ENCODE measurements at places on chromosomes 5 and 9.
A peak's percentile ranks its signal among the peaks of the same experiment; 100 is the strongest.

GRCh38 chr5:6359555-6360322, 18.6 kb downstream of the MED10 start:
- no peak for DNase-seq

DNA sequence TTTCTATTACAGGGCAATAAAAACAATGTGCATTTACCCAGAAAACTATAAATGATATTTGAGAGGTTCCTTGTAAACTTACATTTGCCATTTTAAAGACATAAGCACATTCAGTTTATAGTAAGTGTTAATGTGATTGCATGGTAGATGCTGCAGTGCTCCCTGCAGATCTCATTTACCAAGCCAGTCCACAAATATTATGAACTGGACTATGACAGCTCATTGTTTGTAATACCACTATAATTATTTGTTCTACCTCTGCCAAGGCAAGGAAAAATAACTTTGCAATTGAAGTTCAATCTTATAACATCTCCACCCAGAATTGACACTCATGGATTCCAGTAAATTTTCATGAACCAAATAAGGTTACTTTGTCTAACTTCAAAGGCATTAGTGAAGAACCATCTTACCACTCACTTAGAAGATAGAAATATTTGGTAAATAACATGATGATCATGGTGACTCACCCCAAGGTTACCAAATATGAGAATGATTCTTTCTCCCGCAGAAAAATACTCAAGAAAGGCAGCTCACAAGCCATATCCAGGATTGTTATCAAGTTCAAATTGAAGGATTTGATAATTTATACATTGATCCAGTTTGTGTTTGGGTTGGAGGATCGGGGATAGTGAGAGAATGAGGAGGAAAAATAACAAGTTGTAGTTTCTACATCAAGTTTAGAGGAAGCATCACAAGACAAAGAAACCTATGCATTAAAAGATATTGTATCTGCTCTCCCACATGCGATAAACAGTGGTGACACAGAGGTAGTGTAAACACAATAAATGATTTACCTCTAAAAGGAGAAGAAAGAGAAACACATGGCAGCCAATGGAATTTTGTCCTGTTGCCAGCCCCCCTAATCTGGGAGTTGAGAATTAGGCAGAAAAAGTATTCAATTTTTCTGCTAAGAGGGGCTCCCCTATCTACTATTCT, 29.5 kb downstream of the CDH9 start:
- DNase-seq: no peak

GRCh38 chr5:137619191-137619870, 116.6 kb downstream of the KLHL3 start:
- DNase-seq: no peak

DNA sequence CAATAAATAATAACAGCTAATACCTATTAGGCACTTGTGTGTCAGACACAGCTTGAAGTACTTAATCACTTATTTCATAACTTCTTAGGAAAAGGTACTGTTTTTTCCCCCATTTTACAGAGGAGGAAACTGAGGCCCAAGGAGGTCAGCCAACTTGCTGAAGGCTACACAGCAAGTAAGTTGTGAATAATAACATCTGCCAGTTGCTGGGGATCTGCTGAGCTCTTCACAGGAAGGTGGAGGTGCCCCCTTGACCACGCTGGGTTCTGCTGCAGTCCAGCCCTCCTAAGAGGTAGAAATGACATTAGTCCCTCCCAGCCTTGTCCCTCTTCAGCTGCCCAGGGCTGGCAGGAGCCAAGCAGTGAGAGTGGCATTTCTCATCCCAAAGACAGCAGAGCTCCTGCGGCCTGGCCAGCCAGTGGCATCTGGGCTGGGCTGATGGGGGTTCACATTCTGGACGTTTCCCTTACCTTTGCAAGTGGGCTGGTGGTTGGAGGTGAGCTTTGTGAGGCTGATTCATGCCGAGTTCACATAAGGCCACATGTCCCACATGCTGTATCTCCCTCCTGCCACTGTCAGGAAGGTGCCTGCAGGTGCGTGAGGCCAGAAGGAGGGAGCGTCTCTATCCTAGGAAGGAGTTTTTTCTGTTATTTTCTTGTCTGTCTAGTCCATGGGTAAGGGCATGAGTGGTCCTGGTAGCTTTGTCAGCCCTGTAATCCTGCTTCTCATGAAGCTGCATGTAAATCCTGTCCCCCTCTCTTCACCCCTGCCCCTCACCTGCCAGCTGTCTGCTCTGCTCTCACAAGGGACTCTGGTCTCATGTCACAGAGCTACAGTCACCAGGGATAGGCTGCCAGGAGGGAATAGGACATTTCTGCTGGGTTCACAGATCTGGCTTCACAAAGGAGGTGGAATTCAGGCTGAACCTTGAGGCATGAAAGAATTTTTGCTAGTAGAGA, 171.7 kb downstream of the MACROH2A1 start:
- no peak for DNase-seq

DNA sequence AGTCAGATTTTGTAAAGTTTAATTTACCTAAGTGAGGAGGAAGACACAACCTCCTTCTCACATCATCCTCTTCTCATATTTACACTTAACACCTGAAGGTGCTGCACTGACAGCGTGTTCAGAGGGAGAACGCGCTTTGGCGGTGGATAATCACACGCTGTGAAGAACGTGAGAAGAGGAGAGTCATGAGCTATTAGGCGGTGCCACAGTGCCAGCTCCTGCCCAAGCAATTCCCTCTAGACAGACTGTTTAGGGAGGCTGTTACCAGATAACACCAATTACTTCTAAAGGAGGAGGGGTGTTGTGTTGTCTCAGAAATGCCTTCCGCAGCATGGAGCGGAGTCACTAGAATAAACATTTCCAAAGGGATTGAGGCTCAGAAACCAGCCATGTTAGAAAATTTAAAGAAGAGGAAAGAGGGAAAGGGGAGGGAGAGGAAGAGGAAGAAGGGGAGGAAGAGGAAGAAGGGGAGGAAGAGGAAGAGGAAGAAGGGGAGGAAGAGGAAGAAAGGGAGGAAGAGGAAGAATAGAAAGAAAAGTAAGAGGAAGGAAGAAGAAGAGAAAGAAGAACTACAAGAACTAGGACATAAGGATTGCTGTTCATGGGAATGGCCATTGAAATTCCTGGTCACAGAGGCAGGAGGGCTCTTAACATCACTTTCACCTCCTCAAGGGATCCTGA, 37.3 kb upstream of the WWC1 start:
- no peak for DNase-seq

- no peak for DNase-seq
These were observed 102.7 kb upstream of the STARD4 start for GRCh38 chr5:111615054-111615453.

DNA sequence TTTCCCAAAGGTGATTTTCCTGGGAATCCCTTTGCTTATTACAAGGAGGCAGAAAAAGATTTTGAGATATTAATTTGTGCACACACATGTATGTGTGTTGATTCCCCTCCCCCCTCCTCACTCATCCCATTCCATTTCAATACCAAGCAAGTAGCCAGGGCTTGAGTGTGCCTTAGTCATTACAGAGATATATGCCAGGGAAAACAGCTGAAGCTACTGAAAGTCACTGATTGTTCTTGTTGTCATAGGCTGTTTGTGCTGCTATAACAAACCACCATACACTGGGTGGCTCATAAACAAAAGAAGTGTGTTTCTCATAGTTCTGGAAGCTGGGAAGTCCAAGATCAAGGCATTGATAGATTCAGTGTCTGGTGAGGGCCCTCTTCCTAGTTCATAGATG, 158.6 kb downstream of the BAAT start:
- no peak for DNase-seq

DNA sequence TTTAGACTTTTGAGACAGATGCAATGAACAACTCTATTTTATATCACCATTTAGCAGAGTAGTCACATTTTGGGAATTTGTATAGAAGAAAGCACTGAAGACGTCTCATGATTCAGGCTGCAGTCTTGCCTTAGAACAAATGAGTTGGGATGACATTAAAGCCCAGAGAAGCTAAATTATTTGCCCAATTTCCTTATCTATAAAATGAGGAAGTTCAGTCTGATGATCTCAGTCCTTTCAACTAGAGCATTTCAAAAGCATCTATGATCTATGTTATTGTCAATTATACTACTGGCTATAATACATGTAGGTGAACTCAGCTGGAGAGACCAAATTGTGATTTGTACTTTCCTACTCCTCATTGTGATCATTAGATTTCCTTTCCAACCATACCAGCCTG, 154.1 kb downstream of the OSTF1 start:
- DNase-seq: no peak

- DNase-seq: no peak
These were observed 481.5 kb downstream of the NFIB start for GRCh38 chr9:13832446-13832845.

GRCh38 chr5:147743678-147744374, 38.7 kb downstream of the JAKMIP2 start:
- DNase-seq: no peak

DNA sequence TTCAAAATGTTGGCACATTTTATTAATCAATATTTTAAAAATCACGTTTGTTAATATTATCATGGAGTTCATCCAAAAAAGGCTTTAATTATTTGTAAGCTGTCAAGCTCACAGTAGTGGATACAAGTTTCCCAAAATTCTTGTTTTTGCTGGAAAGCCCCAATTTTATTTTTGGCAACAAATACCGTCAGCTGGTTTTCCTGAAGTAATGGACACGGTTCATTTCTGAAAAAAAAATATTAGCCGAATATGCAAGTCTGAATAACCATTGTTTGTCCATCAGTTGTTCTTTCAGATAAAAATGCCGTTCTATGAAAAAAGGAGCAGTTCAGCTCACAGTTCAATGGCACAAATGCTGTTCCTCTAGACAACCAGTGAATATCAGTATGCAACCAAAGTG, 101.5 kb upstream of the RAI14 start:
- no peak for DNase-seq

DNA sequence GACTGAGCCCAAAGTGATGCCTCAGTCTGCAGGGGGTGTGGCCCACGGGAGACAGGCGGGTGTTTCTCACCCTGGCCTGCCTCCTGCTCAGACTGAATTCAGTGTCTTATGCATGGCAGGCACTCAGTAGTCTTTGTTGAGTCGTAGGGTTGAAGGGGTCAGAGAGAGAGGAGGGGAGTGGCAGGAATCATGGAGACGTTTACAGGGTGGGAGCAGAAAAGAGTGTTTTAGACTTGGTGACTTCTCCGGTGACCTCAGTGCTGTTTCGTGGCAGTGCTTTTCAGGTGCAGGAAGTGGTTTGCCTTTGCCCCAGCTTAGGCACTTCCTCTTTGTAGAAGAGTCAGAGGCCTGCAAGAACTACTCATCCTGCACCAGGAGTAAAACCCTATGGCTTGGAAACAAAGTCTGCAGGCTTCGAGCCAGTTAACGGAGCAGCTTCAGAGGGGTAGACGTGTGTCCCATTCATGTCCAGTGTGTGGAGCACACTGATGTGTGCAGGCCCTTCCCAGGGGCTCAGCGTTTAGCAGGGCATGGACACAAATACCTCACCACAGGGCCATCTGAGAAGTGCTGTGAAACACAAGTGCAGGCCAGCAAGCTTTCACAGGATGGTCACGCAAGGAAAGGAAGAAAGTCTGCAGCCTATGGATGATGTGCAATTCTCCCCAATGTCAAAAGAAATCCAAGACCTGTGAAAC, 24.5 kb upstream of the SEMA4D start:
- DNase-seq: peak; percentile 50

- DNase-seq: no peak
These were observed 106.7 kb downstream of the INSYN2B start for GRCh38 chr5:169873642-169874041.

DNA sequence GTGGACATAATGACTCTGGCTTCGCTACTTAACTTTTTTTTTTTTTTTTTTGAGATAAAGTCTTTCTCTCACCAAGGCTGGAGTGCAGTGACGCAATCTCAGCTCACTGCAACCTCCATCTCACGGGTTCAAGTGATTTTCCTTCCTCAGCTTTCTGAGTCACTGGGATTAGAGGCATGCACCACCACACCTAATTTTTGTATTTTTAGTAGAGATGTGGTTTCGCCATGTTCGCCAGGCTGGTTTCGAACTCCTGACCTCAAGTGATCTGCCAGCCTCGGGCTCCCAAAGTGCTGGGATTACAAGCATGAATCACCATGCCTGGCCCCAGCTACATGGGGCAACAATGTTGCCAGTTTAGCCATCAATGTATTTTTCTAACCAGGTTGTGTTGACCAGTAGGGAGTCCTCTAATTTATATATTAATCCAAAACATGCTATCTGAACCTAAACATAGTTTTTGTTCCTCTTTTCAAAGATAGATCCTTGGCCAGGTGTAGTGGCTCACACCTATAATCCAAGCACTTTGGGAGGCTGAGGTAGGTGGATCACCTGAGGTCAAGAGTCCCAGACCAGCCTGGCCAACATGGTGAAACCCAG, 120.3 kb upstream of the LHFPL2 start:
- no peak for DNase-seq

GRCh38 chr5:102902647-102903046, 147.5 kb downstream of the PAM start:
- no peak for DNase-seq

DNA sequence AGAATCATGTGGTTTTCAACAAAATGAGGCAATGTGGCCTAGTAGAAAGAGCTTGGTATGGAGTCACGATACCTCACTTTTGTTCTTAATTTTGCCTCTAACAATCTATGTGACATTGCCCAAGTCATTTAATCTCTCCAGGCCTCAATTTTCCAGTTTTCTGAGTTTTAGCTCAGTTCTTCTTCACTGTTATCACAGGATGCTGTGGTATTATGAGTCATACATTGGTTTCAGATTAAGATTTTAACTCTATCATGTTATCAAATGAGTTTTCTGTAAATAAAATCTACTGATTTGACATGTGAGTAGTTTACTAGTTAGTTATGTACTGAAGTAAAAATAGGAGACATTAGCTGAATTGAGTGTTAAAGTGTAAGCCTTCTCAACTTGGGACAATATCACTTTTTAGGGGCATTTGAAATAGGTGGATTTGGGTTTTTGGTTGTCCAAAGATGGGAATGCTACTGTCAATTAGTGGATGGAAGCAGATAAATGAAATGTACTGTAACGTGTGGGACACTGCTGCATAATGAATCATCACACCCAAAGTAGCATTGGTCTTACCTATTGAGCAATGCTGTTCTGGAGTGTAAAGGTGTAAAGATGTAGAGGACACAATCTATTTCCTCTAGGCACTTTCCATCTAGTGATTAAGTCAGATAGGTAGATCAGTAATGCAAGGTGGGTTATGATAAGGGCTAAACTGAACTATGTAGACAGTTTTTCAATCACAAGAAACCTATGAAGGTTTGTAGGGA, 73.3 kb downstream of the NNT start:
- DNase-seq: no peak

DNA sequence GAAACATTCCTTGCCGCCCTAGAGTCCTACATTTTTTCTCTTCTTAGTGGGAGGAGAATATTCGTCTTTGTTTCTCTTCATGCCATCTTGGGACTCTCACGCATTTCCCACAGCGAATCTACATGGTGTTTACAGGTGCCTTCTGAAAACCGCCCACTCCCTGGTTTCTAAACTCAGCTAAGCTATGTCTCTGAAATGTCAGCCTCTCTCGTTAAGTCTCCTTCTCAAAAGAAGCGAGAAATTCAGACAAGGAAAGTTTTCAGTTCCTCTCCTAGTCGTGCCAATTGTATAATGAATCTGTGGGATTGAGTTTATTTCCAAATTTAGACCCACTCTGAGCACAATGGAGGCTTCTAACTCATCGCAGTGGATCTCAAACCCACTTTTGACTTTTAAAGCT, 186.8 kb upstream of the NFIB start:
- DNase-seq: no peak

GRCh38 chr5:90022002-90022710, 387.4 kb downstream of the CETN3 start:
- no peak for DNase-seq
